ENCODE measurements at places on chromosomes 7 and 10.

GRCh38 chr7:15600298-15600697, 38.5 kb upstream of the AGMO start:
- no peak for DNase-seq

- DNase-seq, result no peak
These were observed 225.0 kb downstream of the CELF2 start for GRCh38 chr10:11242443-11243387.

DNA sequence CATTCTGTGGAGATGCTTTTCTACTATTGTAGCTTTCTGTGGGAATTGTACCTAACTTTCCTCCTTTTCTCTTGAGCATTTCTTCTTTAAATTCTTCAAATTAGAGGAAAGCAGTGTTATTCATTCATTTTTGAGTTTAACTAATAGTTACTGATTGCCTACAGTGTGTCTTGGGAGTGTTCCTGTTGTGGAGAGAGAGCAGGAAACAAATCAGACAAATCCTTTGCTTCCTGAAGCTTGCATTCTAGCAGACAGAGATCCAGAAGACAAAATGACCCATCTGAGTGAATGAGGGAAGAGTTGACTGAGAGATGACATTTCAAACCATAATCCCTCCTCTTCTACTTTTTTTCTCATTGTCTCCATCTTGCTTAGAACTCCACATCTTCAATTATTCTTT, 170.4 kb downstream of the SUGCT start:
- DNase-seq, result no peak

GRCh38 chr7:39507866-39508551, 58.2 kb upstream of the YAE1 start:
- no peak for DNase-seq

GRCh38 chr7:141291541-141291940, 217.7 kb downstream of the TMEM178B start:
- no peak for DNase-seq

- no peak for DNase-seq
These were observed 30.1 kb upstream of the FOXL3 start for GRCh38 chr7:259751-260405.

DNA sequence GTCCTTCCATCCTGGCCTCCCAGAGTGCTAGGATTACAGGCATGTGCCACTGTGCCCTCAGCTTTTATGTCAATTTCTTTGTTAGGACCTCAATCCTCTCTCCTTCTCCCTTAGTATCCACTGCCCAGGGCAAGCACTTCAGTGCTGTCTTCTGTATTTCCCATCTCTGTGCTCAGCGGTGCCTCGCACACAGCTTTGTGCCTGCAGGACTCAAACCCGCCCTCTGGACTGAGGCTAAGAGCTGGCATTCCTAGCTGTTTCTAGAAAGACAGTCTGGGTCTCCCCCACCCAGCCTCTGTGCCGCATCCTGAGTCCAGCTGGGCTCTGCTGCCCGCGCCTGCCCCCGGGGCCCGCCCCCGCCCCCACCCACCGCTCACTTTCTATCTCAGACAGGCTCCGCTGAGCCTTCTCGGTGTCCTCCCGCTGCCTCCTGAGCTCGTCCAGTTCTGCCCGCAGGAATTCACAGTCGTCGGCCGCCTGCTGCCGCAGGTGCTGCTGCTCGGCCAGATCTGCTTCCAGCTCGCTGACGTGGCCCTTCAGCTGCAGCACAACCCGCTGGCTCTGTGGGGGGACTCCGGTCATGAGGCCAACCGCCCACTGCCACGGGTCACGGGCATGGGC, 67.3 kb downstream of the SPDYE5 start:
- DNase-seq, result no peak

DNA sequence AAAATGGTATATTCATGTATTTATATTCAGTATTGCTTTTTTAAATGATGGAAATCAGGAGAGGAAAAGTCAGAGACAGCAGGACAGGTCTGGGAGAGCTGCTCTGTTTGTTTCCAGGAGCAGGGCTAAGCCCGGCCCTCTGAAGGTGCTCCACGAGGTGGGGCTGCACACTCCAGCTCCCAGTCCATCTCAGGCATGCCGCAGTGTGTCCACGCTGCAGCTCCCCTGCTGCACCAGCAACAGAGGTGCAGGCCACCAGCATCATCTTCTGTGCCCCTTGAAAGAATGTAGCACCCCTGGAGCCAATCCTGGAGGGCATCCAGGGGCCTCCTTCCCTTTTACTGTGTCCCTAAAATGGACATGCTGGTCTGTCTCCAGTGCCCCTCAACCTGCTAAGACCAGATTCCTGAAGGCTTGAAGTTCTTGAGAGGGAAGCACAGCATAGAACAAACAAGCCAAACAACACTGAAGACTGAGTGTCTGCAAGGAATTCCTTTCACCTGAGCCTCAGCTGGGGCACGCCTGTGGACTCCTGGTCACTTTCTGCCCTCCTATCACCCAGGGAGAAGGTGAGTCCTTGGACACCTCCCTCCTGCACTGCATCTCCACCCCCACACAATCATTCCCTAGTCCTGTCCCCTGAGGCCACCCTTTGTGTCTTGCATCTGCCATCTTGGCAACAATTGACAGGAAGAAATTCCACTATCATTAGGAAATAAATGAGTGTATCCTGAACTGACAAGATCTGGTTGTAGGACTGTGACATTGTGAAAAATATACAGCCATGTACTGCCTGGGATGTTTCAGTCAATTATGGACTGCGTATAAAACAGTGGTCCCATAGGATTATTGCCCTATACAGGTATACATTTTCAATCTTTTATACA, 100.5 kb downstream of the CXCL12 start:
- no peak for DNase-seq

DNA sequence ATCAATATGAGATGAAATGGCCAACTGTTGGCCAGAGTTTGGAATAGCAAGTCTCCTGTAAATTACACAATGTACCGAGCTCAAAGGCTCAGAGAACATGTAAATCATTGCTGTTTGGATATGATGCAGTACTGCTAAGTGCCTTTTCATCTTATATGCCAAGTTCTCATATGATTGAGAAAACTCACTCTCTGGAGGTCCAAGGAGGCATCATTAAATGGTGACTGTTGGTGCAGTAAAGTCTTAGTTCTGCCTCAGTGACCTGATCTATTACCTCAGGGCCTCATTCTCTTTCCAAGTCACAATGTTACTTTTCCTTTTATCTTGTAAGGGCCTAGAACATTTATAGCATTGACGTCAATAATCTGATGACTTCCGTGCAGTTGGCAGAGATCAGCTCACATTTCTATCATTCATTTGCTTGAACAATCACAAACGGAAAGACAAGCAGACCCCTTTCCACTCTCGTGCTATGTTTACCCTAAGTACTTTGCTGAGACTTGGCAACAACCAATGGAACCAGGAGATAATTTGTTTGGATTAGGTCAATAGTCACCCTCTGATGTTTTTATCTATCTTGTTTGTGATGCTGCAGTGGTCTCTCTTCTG, 32.6 kb upstream of the PDK4 start:
- no peak for DNase-seq

DNA sequence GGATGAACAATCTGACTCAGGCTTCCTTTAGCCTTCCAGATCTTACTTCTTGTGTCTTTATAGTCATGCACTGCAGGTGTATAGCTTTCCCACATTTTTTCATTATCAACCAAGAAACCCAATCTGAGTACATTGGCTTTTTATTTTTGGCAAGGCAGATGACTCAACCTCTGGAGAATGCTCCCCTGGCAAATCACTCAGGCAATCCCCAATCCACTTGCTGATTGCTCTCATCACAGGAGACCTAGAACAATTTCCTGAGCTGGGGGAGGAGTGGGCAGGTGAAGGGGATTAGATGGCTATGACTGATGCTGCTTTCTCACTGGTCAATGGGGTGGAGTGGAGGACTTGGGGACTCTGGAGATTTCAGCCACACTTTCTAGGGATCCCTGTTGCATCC, 134.4 kb downstream of the SLC16A9 start:
- no peak for DNase-seq

- DNase-seq, result no peak
These were observed 223.6 kb downstream of the MDFIC start for GRCh38 chr7:115145512-115145911.

DNA sequence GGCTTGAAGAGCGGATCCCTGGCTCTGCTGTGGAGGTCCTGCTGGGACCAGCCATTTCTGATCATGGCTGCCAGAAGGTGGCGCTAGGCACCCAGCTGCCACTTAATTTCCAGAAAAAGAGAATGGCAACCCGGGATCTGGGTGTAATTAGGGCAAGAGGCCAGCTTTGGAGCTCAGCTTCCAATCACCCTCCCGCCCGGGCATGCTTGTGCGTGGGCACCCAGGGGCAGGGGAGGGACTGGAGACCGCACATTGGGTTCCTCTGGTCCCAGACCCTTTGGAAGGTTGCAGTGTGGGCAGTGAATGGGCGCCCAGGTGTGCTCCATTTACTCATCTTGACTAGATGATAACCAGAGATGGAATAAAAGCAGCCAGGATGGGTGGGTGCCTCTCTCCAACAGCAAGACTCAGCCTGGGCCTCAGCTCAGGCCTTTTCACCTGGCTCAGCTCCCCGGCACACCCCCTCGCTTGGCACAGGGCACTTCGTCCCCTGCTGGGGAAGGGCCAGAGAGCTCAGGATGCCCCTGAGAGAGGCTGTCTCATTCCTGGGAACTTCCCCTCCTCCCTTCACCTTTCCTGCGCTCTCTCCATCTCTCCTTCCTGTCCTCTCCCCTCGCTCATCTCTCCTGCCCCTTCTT, 14.7 kb downstream of the FAM241B start:
- no peak for DNase-seq

GRCh38 chr7:78924581-78924980, 528.9 kb downstream of the MAGI2 start:
- DNase-seq, result no peak

- DNase-seq, result no peak
These were observed 348.5 kb downstream of the CXCL12 start for GRCh38 chr10:44036425-44036824.

GRCh38 chr7:129576138-129576537, 35.4 kb upstream of the NRF1 start:
- no peak for DNase-seq

DNA sequence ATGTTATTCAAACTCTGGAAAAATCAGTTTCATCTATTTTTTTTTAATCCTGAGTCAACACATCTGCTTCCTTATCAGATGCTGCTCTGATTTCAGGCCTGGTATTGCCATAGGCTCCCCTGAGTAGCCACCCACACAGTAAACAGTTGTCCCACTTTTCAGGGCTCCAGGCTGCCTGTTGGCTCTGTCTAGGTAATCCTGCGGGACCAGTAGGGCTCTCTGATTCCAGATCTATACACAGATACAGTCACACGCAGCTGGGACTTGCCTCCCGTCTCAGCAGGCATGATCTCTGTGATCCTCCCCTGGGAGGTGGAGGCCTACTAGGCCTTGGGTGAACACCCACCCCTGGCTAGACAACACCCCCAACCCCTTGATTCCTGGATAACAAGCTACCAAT, 206.1 kb downstream of the CREB5 start:
- DNase-seq, result no peak

DNA sequence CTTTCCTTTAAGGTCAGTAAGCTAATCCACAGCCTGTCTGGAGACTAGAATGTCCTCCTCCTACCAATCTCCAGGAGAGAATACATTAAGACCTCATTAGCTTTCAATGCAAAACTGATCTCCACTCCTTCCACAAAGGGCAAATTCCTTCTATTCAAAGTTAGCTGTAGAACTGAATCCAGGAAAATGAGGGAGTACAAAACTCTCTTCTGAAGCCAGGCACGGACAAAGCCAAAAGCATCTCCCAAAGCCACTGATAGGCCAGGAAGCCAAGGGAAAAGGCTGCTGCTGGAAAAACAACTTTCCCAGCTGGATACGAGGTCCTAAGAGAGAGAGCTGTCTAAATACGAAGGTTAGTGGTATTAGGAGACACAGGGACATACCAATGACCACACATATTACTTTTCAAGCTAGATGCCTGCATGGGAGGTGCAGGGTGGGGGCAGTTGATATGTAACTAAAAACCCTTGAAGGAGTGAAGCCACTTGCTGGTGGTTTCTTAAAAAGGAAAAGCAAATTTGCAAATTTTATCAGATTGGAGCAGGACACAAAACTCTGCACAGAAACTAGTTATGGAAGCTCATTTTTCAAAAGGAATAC, 43.6 kb downstream of the MKX start:
- DNase-seq, result no peak

GRCh38 chr7:116340201-116340847, 130.0 kb downstream of the TES start:
- no peak for DNase-seq

- no peak for DNase-seq
These were observed 489.8 kb downstream of the RPS24 start for GRCh38 chr10:78523453-78523852.

DNA sequence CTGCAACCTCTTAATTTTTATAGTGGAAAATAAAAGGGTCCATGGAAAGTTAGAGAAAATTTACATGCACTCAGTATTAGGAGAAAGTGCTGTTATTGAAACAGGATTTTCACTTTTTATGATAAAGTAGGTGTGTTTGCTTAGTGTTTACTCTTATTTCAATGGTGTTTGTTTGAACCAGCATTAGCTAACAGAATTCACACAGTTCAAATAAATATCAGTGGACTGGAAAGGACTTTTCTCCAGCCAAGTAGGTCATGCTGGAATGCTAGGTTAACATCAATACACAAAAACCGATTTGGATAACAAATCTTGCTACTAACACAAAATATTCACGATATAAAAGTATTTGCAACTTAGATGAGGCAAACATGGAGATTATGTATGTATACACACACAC, 49.4 kb upstream of the BET1 start:
- no peak for DNase-seq

DNA sequence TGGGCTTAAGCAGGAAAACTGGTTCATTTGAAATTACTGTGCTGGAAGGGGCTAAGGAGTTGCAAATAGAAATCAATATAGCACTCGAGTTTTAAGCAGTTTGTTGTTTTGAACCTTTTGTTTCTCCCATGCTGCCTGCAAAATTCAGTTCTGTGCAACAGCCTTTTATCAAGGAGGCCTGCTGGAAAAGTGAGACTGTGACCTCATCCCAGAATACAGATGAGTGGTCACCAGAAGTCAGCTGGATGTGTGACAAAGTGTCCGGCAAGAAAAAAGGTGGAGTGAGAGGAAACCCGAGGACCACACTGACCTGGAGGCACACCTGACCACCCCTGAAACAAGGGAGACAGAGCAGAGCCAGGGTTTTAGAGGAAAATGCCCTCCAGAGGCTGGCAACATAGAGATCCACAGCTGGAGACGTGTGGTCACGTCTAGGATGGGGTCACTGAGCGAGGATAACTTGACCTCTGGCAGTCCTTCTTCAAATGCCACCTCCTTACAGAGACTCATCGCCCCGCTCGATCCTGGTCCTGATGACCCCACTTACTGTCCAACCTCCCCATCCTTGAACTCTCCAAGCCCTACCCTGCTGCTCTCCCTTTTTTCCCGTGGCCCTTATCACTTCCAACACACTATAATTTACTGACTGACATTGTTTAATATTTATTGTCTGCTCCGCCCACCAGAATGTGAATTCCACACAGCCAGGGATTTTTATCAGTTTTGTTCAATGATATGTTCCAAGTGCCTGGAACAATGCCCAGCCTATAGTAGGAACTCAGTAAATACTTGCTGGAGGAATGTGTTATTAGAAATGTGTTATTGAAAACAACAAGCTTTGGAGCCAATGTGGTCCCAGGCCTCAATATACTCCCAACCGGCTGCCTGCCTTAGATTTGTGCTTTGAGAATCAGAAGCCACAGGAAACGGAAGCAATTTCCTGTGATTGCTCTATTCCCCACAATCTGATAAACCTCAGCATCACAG, 243.8 kb downstream of the GLI3 start:
- no peak for DNase-seq

Measured in activated effector memory CD4-positive, alpha-beta T cell treated with Interleukin-2 at 50 U/mL for 16 hours (primary cell).